C1 segment of cervical spinal cord (tissue), 14 donors: ENCODE measurements at places on chromosomes 6 and 20.

DNA sequence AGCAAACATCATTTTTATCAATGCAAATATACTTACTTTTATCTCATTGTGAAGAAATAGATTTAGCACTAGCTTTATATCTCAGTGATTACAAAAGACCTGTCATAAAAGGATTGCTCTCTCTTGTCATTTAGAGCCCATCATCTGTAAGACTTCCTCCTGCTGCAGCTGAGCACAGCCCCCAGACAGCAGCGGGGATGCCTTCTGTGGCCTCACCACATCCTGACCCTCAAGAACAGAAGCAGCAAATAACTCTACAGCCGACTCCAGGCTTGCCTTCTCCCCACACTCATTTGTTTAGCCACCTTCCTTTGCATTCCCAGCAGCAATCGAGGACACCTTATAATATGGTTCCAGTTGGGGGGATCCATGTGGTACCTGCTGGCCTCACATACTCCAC is 127.0 kb upstream of the EDN1 start:
- no peak for DNase-seq

GRCh38 chr20:59412875-59413284 is 112.5 kb downstream of the EDN3 start:
- no peak for DNase-seq

- DNase-seq, result no peak
These were observed 24.4 kb downstream of the GCM1 start for GRCh38 chr6:53124131-53124800.

DNA sequence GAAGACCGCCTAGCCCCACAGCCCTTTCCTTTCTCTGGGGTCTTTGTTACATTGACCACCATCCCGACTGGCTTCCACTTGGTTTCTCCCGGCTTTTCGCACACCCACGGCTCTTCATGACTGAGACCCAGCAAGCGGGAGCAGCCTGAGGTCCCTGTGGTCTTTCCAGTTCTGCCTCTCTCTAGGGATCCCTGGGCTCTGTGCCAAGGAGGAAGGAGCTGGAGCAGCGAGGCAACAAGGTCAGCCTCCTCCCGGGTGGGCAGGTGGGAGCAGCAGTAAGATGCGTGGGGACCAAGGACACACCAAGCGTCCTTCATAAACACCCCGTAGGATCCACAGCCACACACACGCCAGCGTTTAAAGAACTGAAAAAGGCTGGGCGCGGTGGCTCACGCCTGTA is 29.6 kb upstream of the MRGBP start:
- no peak for DNase-seq

DNA sequence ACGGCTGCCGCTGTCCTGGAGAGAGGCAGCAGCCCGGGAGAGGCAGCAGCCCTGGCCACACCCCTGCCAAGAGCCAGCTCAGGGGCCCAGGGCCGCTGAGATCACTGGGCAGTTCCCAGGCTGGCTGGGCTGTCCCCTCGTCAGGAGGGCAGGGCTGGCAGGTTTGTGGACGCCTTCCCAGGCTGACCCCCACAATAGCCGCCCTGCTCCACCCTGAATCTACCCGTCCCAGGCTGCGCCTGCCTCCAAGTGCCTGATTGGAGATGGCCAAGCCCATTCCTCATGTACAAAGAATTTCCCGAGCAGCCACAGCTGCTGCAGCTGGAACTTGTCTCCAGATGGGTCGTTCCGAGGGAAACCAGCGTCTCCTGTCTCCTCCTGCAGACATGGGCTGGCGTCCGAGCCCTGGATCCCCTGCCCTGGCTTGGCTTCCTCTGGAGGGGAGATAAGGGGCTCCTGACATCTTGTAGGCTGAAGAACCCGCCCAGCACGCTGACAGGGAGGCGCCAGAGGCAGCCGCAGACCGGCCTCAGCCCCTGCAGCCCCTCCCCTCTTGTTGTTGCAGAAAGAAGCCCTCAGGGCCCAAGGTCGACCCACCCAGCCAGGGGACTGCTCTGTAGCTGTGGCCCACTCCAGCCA is 9.4 kb upstream of the GATA5 start:
- no peak for DNase-seq

- DNase-seq, result no peak
These were observed 147.4 kb upstream of the SCGN start for GRCh38 chr6:25504661-25505060.

DNA sequence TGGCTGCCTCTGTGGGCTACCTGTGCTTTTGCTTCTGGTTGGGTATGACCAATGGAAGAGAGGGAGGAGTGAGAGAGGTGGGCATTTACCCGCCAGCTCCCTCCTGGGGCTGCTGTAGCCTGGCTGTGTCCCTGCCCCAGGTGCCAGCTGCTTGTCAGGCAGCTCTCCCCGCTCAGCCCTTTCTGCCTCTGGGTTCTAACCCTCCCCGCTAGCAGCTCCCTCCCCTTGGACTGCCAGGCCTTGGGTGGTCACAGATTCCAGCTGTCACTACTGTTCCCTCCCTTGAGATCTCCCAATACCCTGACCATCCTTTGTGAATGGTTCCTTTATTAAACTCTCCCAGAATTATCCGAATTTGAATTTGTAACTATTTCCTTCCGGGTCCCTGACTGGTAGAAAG is 95.5 kb upstream of the RNF24 start:
- no peak for DNase-seq

GRCh38 chr20:52614051-52614863 is 357.9 kb upstream of the TSHZ2 start:
- no peak for DNase-seq

DNA sequence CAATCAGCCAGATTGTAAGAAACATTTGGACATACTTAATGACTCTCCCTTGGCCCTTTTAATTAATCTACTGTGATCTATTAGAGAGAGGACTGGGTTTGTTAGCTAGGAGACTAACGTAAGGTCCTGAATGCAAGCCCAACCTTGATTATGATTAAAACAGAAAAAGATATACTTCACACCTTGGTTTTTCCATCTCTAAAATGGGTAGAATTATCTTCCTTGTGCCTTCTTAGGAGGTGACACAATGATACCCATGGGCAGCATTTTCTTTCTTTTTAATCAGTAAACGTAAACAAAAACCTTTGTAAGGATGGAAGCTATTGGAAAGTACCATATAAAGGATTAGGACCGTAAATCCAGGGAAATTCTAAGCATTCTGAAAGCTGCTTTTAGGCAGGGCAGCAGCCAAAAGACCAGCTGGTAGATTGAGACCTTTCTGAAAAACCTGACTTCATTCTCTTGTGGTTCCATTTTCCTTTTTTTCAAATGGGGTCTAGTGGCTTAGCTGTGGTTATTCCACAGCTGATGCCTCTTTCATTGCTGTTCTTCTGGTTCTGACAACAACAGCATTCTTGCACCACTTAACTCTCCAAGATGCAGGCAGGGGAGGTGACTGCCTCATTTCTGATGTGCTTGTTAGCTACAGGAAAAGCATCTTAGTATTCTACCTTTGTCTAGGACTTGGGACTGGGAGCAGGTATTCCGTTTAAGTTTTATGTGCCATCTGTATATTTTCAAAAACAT is 27.4 kb downstream of the RREB1 start:
- DNase-seq, result no peak

- DNase-seq, result no peak
These were observed 45.7 kb downstream of the TAF4 start for GRCh38 chr20:62019881-62020492.

- DNase-seq, result no peak
These were observed 272.2 kb upstream of the FLRT3 start for GRCh38 chr20:14609328-14610221.

DNA sequence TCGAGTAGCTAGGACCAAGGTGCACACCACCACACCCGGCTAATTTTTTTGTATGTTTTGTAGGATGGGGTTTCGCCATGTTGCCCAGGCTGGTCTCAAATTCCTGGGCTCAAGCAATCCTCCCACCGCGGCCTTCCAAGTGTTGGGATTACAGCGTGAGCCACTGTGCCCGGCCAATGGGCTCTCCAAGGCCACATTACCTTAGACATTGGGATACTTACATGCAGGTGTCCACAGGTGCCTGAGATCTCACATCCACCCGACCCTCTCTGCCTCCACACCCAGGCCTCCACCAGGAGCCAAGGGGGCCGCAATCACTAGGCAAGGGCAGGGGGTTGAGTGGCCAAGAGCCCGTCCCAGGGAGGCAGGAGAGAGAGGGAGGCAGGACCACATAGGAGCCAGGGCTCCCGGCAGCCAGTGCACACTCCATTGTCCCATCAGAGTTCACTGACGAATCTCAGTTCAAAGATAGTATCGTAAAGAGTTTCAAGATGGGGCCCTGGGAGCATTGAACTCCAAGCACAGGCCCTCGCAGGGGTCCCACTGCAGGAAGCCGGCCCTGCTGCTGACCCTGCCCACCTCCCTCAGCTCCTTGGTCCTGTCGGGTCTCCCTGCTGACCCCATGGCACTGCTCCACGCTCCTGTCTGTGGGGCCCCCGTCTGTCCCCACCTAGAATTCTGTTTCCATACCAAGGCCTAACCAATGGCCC is 55.3 kb downstream of the SSR1 start:
- DNase-seq, result no peak

- no peak for DNase-seq
These were observed 48.9 kb upstream of the TFAP2A start for GRCh38 chr6:10463491-10464481.

- DNase-seq, result no peak
These were observed 138.4 kb upstream of the SPACA1 start for GRCh38 chr6:87908978-87909811.

DNA sequence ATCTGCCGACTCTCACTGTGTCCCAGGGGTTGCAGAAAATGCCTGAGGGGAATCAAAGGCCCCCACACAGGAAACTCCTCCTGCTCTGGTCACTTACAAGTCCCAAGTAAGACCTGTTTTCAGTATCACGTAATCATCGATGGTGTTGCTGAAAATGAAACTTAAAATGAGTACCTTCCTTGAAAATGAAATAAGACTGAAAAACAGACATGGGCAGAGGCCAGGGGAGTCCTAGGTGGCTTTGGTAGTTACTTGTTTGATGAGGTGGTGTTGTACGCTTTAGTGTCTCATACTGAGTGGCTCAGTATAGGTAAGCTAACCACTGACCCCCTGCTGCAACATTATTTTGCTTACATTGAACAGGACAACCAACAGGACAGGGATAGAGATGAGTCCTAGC is 43.0 kb upstream of the SYNCRIP start:
- DNase-seq, result no peak

GRCh38 chr6:111418971-111419693 is 63.9 kb downstream of the REV3L start:
- no peak for DNase-seq

GRCh38 chr20:11193241-11193640 is 519.4 kb upstream of the JAG1 start:
- no peak for DNase-seq

GRCh38 chr6:118683881-118684872 is 32.8 kb upstream of the CEP85L start:
- no peak for DNase-seq

GRCh38 chr20:22673467-22673866 is 89.1 kb upstream of the FOXA2 start:
- DNase-seq, result no peak

GRCh38 chr6:144345451-144345850 is 60.3 kb downstream of the UTRN start:
- no peak for DNase-seq

DNA sequence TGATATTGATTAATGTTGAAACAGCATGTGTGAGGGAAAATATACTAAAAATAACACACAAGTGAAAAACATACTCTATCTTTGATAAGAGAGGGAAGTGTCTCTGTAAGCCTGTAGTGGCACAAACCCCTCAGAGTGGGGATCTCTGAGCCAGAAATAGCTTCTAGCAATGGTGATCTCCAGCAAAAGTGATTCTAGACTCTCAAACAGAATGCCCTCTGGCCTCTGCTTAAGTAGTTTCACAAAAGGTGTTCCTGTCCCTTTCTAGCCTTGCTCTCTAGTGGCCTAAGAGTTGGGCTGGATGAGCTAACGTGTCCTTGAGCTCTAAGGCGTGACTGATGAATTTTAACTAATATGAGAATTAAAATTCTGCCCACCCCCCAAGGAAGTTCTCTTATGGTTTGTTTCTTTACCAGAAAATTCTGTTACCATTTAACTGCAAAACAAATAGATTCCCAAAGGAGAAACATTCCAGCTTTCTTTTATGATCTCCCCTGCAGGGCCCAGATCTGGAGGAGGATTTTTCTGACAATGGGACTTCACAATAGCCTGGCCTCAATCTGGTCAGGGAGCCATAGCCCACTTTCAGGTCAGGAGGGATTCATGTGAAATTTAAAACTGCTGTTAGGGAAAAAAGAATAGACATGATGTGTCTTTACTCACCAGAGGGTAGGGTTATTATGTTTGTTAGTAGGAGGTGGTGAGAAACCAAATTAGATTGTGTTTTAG is 182.5 kb upstream of the LAMP5 start:
- no peak for DNase-seq

- DNase-seq, result no peak
These were observed 180.9 kb downstream of the KIF16B start for GRCh38 chr20:16392346-16392745.

- no peak for DNase-seq
These were observed 679.7 kb upstream of the EPHA7 start for GRCh38 chr6:94099072-94099471.
